ENCODE measurements at places on chromosomes 2 and 18. TPM values are rescaled to one million over a fixed set of nuclear protein-coding genes. Genes with fewer than 3 reads are reported as not detected.
A peak's percentile ranks its signal among the peaks of the same experiment; 100 is the strongest.

GRCh38 chr2:52995424-52995823 lies 772.2 kb upstream of the CHAC2 start:
- no peak overlapping the region for H3K27ac ChIP-seq
- DNase-seq, result no peak
- no peak overlapping the region for H3K4me3 ChIP-seq

DNA sequence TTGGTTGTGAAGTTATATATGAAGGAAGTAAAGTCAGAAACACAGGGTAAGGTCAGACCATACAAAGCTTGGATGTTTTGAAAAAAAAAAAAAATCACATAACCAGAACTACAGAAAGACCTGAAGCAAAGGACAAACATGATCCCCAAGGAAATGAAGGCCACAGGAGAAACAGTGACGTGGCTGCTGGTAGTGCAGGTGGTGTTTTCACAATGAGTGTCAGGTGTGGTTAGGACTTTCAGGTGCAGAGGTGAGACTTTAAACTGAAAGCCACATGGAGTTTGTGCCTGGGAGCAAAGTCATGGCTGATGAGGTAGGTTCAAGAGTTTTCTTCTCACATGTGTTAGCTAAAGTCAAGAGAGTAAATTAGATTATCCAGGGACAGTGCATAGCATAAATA lies 270.7 kb downstream of the PIEZO2 start:
- DNase-seq, result no peak
- peaks cover 9% of the 10 kb centered on the region for H3K4me1 ChIP-seq
- no peak overlapping the region for H3K27ac ChIP-seq
- no peaks in the 10 kb centered on the region for H3K36me3 ChIP-seq

- peak; percentile 82 for DNase-seq
- peaks cover 20% of the 10 kb centered on the region for H3K4me1 ChIP-seq
- no peak overlapping the region for H3K4me3 ChIP-seq
Observed at GRCh38 chr2:100242891-100243619, 79.2 kb downstream of the LONRF2 start.

Gene CTIF
- total RNA-seq, result 17.6 TPM

Gene CIB4
- total RNA-seq, result not detected
